ENCODE measurements at places on chromosomes 5 and 9. TPM values are rescaled to one million over a fixed set of nuclear protein-coding genes. Genes with fewer than 3 reads are reported as not detected.

LRRC19 gene
- total RNA-seq: not detected

HCN1 gene
- under 0.01 TPM for total RNA-seq

SET gene
- 658 TPM for total RNA-seq

ANKS6 gene
- total RNA-seq: 19.5 TPM

PCDHGA2 gene
- total RNA-seq: 2.0 TPM
